ENCODE measurements at places on chromosomes 2 and 18. TPM values are rescaled to one million over a fixed set of nuclear protein-coding genes. Genes with fewer than 3 reads are reported as not detected.

DNA sequence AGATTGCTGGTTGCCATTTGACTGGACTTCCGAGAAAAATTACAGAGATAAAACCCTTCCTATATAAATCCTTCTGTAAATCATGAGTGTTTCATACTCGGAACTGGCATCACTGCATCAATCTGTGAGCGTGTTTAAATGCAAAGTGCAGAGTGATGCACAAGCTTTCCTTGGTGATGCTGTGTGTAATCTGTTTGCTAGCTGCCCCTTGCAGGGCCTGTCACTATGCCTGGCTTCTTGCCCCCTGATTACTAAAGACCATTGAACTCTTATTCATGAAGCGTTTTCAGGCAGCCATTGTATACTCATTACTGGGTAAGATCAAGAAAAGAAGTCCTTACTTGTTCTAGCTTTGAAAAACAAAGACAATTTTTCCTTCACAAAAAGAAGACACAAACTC, 266.9 kb upstream of the FANCL start:
- DNase-seq: no peak

DNA sequence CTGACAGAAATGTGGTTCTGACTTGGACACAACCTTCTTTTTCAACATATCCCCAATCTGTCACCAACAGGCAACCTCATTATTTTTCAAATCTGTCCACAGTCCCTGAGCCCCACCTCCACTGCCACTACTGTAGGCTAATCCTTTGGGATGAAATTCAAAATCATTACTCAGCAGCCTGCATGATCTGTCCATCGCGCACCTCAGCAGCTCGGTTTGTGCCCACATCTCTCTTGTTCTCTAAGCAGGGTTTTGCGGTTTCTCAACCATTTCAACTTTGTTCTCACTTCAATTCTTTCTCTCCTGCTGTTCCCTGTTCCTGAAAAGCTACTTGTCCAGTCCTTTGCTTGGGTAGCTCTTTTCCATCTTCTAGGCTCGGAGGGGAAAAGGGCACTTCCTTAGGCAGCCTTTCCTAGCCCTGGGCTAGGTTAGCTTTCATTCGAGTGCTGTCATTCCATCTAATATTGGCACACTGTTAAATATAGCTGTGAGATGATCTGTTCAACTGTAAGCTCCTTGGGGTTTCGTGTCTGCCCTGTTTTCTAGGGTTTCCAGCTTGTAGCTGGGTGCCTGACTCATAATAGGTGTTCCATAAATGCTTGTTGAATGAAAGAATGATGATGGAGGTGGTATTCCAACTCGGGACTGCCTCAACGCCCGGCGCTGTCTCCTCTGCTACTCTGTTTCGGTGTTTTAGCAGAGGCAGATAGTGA, 653 bp upstream of the ANKAR start:
- no peak for DNase-seq

- no peak for DNase-seq
Observed at GRCh38 chr2:152682663-152683062, 34.6 kb downstream of the PRPF40A start.

GRCh38 chr2:230137902-230138539, 69.3 kb upstream of the SLC16A14 start:
- DNase-seq: no peak

GRCh38 chr2:73107211-73107926, 5.4 kb downstream of the RAB11FIP5 start:
- no peak for DNase-seq

VSNL1 gene
- total RNA-seq: 11.7 TPM

TGFA gene
- total RNA-seq: 9.2 TPM

Measured in prostate gland (tissue), 2 donors.